Stimulated activated CD4-positive, alpha-beta T cell treated with anti-CD3 and anti-CD28 coated beads, Interleukin-2, amount 100 ng/mL, for 4 hours (primary cell): ENCODE measurements at places on chromosomes 2 and 18.

GRCh38 chr2:157874997-157875640 is 1.0 kb downstream of the ACVR1 start:
- DNase-seq: no peak

GRCh38 chr2:229454934-229455631 is 184.0 kb upstream of the PID1 start:
- DNase-seq: no peak

GRCh38 chr18:8357320-8357719 is 251.9 kb upstream of the RAB12 start:
- DNase-seq: no peak

DNA sequence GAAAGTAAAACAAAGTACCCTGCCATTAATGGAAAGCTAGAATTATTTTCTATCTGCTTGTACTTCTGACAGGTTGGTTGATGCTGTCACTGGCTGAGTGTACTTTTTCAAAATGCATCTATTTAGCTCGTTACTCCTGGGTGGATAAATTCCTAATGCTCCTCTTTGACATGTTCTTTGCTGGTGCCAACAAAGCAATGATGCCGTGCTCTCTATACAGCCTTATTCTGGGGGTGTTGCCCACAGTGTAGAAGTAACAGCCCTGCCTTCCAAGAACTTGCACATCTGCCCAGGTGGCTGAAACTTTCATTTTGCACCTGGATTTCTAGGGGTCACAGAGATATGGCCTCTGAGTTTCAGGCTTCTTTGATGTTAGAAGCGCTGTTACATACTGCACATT is 132.4 kb downstream of the SLC4A3 start:
- DNase-seq: no peak

DNA sequence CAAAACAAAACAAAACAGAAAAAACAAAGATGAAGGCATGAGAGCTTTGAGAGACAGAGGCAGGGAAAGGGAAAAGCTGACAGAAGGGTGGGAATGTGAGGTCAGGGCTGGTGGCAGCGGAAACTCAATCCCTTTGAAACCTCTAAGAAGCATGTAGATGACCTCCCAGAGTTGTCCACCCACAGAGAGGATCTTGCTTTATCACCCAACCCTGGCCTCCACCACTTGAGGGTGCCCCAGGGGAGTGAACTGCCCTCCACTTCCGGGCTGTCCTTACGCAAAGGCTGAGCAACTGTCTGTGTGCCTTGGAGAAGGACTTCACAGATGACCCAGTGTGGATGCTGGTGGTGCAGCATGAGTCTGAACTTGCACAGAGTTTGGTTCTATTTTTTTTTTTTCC is 26.7 kb downstream of the PDCL3 start:
- no peak for DNase-seq

- DNase-seq: no peak
Observed at GRCh38 chr18:12308386-12309100, 502 bp downstream of the TUBB6 start.

DNA sequence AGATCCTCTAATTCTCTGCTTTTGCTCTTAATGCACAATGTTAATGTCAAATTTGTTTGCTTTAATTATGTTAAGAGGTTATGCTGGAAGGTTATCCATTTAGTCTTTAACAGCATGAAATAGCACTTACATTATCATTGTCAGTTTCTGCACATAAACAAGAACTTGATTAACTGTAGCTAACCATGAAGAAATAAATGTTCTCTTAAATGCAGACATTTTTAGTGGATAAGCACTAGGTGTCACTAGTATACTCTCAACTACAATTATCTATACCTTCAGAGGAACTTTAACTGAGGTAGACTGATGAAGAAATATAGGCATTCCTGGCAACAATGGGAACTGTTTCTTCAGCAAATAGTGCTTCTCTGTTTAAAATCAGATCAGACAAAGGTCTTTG is 178.8 kb upstream of the CHST9 start:
- no peak for DNase-seq

- no peak for DNase-seq
Observed at GRCh38 chr2:182228073-182228473, 198.8 kb downstream of the PDE1A start.

DNA sequence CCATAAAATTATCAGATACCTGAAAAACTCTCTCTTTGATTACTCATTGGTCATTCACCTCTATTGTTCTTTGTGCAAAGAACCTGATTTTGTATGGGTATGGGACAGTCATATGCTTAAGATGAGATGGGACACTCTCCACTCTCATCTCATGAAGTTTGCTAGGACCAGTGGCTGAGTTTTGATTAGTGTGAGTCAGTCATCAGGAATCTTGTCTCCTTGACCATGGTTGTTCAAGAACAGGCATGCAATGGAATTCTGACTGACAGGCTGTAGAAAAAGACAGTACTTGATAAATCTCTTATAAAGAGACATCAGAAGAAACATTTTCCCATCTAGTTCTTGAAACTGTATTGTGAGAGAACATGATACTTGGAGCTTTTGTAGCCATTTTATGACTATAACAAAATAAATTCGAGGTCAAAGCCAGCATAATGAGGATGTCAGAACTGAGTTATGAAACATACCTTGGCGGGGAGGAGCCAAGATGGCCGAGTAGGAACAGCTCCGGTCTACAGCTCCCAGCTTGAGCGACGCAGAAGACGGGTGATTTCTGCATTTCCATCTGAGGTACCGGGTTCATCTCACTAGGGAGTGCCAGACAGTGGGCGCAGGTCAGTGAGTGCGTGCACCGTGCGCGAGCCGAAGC is 367.0 kb downstream of the NR4A2 start:
- no peak for DNase-seq

GRCh38 chr2:37091873-37092272 is 7.6 kb downstream of the GPATCH11 start:
- no peak for DNase-seq

DNA sequence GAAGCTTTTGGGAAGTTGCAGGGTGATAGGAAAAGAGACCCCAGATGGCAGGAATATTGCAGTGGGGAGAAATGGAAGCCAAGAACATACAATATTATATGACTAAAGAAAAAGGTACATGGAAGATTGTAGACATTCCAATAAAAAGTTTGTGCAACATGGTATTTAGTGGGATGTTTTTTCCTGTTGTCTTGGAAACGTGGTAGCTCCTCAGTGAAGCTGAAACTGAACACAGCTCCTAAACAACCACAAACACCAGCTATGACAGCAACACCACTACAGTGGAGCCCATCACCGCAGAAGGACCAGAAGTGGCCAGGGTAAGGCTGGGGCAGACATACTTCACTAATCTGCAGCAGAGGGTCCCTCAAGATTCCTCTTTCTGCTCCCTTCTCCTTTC is 246.8 kb downstream of the CDH20 start:
- no peak for DNase-seq

GRCh38 chr2:29703336-29703735 is 218.1 kb downstream of the ALK start:
- no peak for DNase-seq

GRCh38 chr2:20635113-20635510 is 15.8 kb downstream of the HS1BP3 start:
- no peak for DNase-seq

DNA sequence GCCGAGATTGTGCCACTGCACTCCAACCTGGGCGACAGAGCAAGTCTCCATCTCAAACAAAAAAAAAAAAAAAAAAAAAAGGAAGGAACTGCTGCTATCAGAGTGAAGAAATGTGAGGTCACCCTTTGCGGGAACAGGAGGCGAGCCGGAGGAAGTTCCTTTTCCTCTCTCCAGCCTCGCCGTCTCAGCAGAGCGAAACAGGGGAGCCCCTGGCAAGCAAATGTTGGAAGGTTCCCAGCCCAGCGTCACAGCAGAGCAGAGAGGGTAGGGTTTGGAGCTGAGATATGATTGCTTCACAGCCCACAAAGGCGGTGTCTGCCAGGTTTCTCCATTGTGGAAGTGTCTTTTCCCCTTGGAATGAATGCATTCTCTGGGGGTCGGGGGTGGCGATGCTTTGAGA is 28.5 kb downstream of the SLC20A1 start:
- DNase-seq: no peak

DNA sequence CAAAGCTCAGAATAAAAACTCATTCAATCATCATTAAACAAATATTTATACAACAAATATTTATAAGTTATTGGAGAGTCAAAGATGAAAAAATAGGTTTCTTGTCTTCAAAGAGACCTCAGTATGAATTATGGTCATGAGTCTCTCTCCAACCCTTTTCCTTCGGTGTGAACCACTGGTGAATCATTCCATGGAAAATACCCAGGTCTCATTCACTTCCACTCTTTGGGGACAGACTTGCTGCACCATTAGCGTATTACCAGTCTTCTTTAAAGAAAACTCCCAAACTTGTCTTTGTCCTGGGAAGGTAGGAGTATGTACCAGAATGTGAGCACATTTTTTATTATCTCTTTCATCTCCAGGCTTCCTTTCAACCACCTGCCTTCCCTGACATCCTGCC is 257.4 kb upstream of the RBMS1 start:
- no peak for DNase-seq

- no peak for DNase-seq
Observed at GRCh38 chr2:63192169-63192888, 141.7 kb downstream of the OTX1 start.

GRCh38 chr18:26639149-26639548 is 90.8 kb upstream of the KCTD1 start:
- DNase-seq: no peak

DNA sequence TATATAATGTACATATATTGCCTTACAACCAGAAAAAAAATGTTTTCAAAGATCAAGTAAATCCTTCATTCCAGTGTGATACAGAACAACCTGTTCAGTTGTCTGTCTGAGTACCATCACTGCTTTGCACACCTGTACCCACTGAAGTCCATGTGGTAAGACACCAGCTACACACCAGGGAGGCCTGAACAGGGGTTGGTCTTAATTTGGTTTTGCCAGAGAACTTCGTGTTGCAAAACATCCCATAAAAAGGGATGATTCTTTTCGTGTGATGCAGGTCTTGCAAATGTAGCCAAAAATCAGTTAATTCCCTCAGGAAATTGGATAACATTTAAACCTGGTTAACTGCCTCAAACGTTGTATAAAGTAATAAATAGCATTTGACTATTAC is 73.7 kb upstream of the SLC1A4 start:
- no peak for DNase-seq

GRCh38 chr2:98463081-98463481 is 18.4 kb downstream of the INPP4A start:
- DNase-seq: no peak

DNA sequence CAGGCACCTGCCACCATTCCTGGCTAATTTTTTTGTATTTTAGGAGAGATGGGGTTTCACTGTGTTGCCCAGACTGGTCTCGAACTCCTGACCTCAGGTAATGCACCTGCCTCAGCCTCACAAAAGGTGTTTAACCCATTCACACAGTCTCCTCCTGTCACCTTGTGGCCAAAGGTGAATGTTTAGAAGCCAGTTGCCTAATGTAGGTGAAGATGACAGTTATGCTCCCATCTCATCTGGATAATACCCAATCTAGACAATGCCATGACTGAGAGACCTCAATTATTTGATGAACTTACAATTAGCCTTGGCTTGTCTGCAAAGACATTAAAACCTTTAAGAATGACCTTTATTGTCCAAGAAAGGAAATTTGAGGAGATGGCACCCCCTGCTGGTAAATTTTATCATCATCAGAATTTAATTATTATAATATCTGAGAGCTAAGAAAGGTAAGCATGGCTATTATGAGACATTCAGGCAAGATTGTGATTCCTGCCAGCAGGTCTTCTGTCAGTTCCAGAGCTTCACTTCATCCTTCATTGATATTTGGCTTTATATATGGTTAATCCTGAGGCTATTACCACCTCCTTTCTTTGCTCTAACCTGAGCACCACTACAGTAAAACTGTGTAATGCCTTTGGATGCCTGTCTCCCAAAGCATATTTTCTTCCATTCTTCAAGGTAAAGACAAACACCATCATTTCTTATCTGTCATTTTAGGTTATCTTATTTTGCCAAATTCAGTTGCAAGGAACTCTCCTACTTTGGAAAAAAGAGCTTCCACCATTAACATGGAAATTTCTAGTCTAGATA is 117.6 kb downstream of the FAM124B start:
- peak; percentile 2 for DNase-seq

- DNase-seq: no peak
Observed at GRCh38 chr2:72182547-72182946, 34.9 kb upstream of the CYP26B1 start.

DNA sequence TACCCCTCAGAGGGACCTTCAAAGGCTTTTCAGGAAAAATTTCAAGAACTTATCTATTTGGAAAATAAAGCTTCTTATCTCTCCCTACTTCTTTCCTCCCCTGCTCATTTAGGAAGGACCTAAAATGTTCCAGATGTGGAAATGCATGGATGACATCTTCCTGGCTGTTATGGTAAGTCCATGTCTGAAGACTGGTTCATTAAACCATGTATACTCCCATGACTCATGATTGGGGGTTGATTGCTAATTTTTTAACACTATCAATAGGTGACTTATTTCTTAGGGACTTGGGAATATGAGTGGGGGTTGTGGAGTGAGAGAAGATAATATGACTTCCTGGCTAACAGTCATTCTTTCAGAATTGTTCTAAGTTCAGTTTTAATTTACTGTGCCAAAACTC is 104.0 kb upstream of the PARD3B start:
- DNase-seq: no peak

DNA sequence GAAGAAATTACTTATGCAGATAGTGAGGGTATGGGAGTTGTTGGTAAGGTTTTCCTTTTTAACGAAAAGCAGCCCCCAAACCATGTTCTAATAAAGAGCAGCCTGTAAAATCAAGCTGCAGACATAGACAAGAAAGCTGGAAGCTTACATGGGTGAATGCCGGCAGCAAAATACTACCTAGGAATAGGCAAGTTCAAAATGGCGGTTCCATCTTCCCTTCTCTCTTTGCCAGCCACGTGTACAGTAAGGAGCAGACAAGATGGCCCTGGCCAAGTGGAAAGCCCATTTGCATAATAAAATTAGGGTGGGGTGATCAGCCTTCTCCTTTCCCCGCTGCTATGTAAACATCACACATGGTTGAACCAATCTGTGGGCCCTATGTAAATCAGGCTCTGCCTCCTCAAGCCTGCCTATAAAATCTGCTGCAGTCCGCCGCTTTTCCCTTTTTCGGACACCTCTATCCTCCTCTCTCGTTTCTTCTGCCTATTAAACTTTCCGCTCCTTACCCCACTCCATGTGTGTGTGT is 155.0 kb downstream of the ZBTB7C start:
- DNase-seq: no peak

DNA sequence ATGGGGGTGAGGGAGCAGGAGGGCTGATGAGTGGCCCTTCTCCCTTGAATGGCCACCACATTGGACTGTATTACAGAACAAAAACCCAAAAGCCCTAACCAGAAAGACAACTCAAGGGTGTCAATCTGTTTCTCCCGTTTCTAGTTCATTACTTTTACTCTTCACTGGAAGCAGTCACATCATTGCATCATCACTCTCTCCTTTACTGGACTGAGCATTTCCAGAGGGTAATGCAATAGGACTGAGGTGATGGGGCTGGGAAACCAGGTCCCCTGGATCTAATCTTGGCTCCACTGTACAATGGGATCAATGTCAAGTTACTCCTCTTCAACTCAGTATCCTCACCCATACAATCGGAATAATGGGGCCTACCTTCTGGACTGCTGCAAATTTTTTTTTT is 56.1 kb downstream of the BCL2 start:
- no peak for DNase-seq
